ENCODE measurements at places on chromosomes 11 and 22.

DNA sequence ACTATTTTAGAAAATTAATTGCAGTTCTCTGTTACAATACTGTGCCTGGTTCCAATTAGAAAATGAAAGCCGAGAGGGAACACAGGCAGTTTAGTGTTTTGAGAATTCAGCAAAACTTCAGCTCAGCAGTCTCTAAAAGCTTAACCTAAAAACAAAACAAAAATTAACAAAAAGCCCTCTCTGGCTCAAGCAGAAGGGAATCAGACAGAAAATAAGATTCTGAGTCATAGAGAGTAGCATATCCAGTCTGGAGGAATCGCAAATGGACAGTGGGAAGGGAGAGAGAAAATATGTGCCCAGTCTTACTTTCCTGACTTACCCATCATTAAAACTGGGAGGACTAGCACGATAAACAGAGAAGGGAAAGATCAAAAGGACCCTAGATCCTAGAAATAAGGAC, 38.1 kb upstream of the CHRM4 start:
- H3K27me3 ChIP-seq: peaks cover 4% of the 10 kb centered on the region
- no peaks in the 10 kb centered on the region for H3K4me1 ChIP-seq
- H3K36me3 ChIP-seq: peaks cover 50% of the 10 kb centered on the region
- H3K4me3 ChIP-seq: no peak overlapping the region

DNA sequence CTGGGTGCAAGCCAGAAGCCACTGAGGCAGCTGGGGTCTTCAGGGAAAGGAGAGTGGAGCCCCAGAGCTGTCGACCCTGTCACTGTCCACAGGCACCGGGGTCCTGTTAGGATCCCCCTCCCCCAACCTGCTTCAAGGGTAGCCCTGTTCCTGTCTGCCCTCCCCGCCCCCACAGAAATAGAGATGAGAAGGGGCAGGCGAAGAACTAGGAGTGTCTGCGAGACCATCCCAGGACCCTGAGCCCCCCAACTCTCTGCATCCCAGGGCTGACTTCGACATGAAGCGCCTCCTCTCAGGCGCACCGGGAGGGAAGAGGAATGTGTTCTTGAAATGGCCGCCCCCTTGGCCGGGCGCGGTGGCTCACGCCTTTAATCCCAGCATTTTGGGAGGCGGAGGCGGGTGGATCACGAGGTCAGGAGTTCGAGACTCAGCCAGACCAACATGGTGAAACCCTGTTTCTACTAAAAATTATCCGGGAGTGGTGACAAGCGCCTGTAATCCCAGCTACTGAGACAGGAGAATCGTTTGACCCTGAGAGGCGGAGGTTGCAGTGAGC, 607 bp upstream of the ZNF70 start:
- peak; percentile 41 for DNase-seq
- H3K27ac ChIP-seq: no peak overlapping the region
- peak overlapping the region; percentile 81 for H3K4me3 ChIP-seq
- peaks cover 6% of the 10 kb centered on the region for H3K27me3 ChIP-seq
- H3K36me3 ChIP-seq: peaks cover 11% of the 10 kb centered on the region

DNA sequence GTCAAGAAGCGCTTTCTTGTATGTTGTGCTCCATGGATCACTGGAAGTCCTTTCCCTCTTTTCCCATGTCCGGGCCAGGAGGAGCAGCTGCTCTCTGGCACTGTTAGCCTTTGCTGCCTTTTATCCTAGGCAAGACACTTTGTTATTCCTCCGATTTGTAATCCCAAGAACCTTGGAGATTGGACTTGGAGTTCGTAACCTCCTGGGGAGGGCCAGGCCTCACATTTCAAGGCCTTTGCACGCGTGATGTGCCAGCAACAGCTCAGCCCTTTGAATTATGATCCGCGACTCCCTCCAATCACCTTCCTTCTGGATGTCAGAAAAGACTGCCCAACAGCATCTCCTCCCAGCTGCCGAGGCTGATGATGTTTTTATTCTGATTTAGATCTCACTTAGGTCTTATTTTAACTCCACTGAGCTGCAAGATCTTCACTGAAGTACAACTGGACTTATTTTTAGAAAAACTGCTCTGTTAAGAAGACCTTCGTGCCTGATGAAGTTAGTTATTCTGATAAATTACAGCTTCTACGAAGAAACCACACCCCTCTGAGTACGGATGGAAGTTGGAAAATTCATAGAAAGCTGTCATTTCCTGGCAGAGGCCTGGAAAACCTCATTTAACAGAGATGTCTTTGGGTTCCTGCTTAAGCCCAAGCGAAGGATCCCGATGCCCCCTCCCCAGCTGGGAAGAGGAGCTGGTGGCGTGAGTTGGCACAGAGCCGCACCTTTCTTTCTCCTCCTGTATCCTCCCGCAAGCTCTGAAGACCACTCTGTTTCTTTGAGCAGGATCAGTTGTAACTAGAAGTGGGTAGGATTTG, 62.4 kb downstream of the PARVB start:
- peak overlapping the region; percentile 75 for H3K27ac ChIP-seq
- H3K4me1 ChIP-seq: peaks cover 45% of the 10 kb centered on the region
- peaks cover 10% of the 10 kb centered on the region for H3K36me3 ChIP-seq

- no peak for DNase-seq
- no peaks in the 10 kb centered on the region for H3K36me3 ChIP-seq
- peaks cover 10% of the 10 kb centered on the region for H3K4me1 ChIP-seq
- H3K27ac ChIP-seq: no peak overlapping the region
- no peak overlapping the region for H3K4me3 ChIP-seq
- peaks cover 6% of the 10 kb centered on the region for H3K27me3 ChIP-seq
Measured at GRCh38 chr11:127677660-127678425, 677.3 kb upstream of the KIRREL3 start.

GRCh38 chr22:29310863-29311339, 4.5 kb downstream of the GAS2L1 start:
- H3K27ac ChIP-seq: no peak overlapping the region
- H3K36me3 ChIP-seq: no peaks in the 10 kb centered on the region
- H3K4me1 ChIP-seq: peaks cover 29% of the 10 kb centered on the region
- no peak overlapping the region for H3K4me3 ChIP-seq
- H3K27me3 ChIP-seq: peaks cover 34% of the 10 kb centered on the region

GRCh38 chr11:71349627-71350026, 97.2 kb upstream of the SHANK2 start:
- no peaks in the 10 kb centered on the region for H3K36me3 ChIP-seq
- no peak for DNase-seq
- no peak overlapping the region for H3K27ac ChIP-seq

- no peak overlapping the region for H3K27ac ChIP-seq
- DNase-seq: peak; percentile 88
- H3K36me3 ChIP-seq: no peaks in the 10 kb centered on the region
Measured at GRCh38 chr22:35539910-35540594, 579 bp upstream of the RASD2 start.

- DNase-seq: no peak
- H3K4me1 ChIP-seq: peaks cover 44% of the 10 kb centered on the region
- peak overlapping the region; percentile 20 for H3K27ac ChIP-seq
- H3K4me3 ChIP-seq: no peak overlapping the region
- H3K36me3 ChIP-seq: no peaks in the 10 kb centered on the region
Measured at GRCh38 chr11:33936725-33937604, 45.1 kb upstream of the LMO2 start.

- no peaks in the 10 kb centered on the region for H3K36me3 ChIP-seq
- H3K27me3 ChIP-seq: peaks cover 6% of the 10 kb centered on the region
- no peak for DNase-seq
- H3K4me3 ChIP-seq: no peak overlapping the region
- no peak overlapping the region for H3K27ac ChIP-seq
Measured at GRCh38 chr11:59706518-59707285, 6.9 kb downstream of the OR10V1 start.

GRCh38 chr22:19178065-19178656, 375 bp downstream of the SLC25A1 start:
- H3K4me1 ChIP-seq: peaks cover 37% of the 10 kb centered on the region
- peak overlapping the region; percentile 79 for H3K4me3 ChIP-seq

DNA sequence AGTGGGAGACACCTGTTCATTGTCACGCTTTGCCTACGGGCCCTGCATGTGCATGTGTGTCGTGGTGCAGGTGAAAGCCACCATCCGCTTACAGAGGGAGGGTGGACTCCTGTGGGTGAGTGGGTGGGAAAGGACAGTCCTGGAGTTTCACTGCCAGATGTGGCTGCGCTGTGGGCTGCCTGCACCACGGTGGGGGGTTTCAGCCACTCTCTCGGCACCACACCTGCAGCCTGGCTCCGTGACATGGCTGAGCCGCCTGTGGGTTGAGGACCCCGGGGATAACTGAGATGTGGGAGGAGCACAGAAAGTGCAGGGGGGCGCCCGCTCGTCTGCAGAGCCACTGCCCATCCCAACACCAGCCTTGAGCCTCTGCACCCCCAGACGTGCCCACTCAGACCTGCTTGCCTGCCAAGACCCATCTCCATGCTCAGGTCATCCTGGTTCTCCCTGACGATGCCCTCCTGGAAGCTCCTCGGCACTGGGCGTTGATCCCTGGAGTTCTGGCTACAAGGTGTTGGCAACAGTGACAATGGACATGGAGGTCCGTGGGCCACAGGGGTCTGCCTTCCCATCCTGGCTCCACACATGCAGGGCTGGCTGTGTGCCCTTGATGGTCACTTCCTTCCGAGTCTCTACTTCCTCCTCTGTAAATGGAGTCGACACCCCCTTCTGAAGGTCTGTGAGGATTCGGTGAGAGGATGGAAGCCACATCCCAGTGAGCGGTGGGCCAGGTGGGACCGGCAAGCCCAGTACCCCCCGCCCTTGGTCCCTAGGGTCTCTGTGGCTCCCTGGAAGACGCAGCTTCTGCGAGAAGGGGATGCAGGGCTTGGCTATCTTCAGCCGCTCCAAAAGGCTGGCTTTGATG, 1007.0 kb downstream of the BRD1 start:
- H3K4me1 ChIP-seq: peaks cover 40% of the 10 kb centered on the region
- no peak overlapping the region for H3K27ac ChIP-seq
- no peak overlapping the region for H3K4me3 ChIP-seq
- H3K36me3 ChIP-seq: no peaks in the 10 kb centered on the region
- H3K27me3 ChIP-seq: peaks cover 21% of the 10 kb centered on the region
- DNase-seq: no peak

DNA sequence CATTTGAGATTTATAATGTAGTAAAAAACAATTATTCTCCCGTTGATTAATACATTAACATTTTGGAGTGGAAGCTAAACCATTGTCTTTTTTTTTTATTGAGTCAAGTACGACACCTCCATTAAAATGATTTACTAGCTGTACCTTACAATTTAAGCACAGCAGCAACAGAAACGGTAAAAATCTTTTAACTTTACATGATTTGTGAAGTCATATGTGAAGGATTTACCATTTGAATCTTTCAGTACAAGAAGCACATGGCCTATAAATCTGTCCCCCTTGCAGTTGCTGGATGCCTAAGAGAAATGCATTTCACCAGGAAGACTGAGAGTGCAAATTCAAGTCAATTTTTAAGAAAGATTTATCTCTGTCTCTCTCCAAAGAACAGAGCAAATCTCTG, 324.6 kb downstream of the CADM1 start:
- H3K27me3 ChIP-seq: peaks cover 4% of the 10 kb centered on the region
- no peak for DNase-seq
- H3K4me1 ChIP-seq: peaks cover 100% of the 10 kb centered on the region
- peaks cover 39% of the 10 kb centered on the region for H3K36me3 ChIP-seq

- no peak overlapping the region for H3K27ac ChIP-seq
- H3K4me1 ChIP-seq: no peaks in the 10 kb centered on the region
- no peak for DNase-seq
- H3K27me3 ChIP-seq: no peaks in the 10 kb centered on the region
- no peaks in the 10 kb centered on the region for H3K36me3 ChIP-seq
Measured at GRCh38 chr11:6200975-6201374, 2.0 kb downstream of the OR52W1 start.

DNA sequence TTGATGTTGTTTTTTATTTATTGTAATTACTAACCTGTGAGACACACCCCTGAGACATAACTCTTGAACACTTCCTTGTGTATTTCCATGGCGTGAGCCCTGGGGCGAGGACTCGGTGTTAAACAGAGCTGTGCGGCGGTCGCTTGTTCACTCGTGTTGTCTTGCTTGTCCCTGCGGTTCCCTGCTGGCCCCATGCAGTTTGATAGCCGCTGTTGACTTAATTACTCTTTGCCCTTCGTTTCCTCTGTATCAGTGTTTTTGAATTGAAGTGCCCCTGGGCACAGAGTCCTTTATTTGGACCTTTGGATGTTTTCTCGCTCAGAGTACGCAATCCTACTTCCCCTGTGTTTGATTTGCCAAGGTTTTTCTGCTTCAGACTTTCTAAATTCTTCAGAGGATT, 52.7 kb downstream of the TBC1D22A start:
- H3K27me3 ChIP-seq: no peaks in the 10 kb centered on the region
- DNase-seq: no peak
- peaks cover 51% of the 10 kb centered on the region for H3K4me1 ChIP-seq
- peaks cover 50% of the 10 kb centered on the region for H3K36me3 ChIP-seq
- no peak overlapping the region for H3K4me3 ChIP-seq

GRCh38 chr11:110430267-110431050, 711 bp downstream of the FDX1 start:
- no peaks in the 10 kb centered on the region for H3K27me3 ChIP-seq
- no peaks in the 10 kb centered on the region for H3K36me3 ChIP-seq
- peaks cover 42% of the 10 kb centered on the region for H3K4me1 ChIP-seq
- H3K4me3 ChIP-seq: peak overlapping the region; percentile 97
- peak overlapping the region; percentile 97 for H3K27ac ChIP-seq

- H3K27ac ChIP-seq: no peak overlapping the region
- H3K36me3 ChIP-seq: no peaks in the 10 kb centered on the region
- DNase-seq: no peak
- H3K4me3 ChIP-seq: no peak overlapping the region
- peaks cover 34% of the 10 kb centered on the region for H3K4me1 ChIP-seq
Measured at GRCh38 chr11:60871378-60872061, 4.2 kb downstream of the ZP1 start.

Measured in nephron progenitor cell (in vitro differentiated cells).